ENCODE measurements at places on chromosomes 5 and 9. TPM values are rescaled to one million over a fixed set of nuclear protein-coding genes. Genes with fewer than 3 reads are reported as not detected.

PCDHB1 gene
- not detected for total RNA-seq

ERMP1 gene
- 11.6 TPM for total RNA-seq

TLR4 gene
- total RNA-seq = 13.2 TPM

PRR16 gene
- 1.0 TPM for total RNA-seq

UBTD2 gene
- total RNA-seq = 33.3 TPM

PCDHGA5 gene
- 0.85 TPM for total RNA-seq

SEMA6A gene
- 22.7 TPM for total RNA-seq

FAM153A gene
- 0.56 TPM for total RNA-seq

MARCHF3 gene
- 7.6 TPM for total RNA-seq

MYOT gene
- 0.21 TPM for total RNA-seq

LTC4S gene
- 1.6 TPM for total RNA-seq

Measured in motor neuron (in vitro differentiated cells).